GM23338 (cell line): ENCODE measurements at places on chromosomes 7 and 10. TPM values are rescaled to one million over a fixed set of nuclear protein-coding genes. Genes with fewer than 3 reads are reported as not detected.

ATP5F1C gene
- 332 and 339 TPM in 2 replicates for total RNA-seq

GRCh38 chr10:61332581-61332980 lies 120.6 kb downstream of the TMEM26 start:
- no peaks in the 10 kb centered on the region for H3K4me1 ChIP-seq
- peaks cover 12% of the 10 kb centered on the region for H3K36me3 ChIP-seq
- H3K4me3 ChIP-seq: no peak overlapping the region

- DNase-seq: no peak
- H3K27ac ChIP-seq: no peak overlapping the region
- H3K4me1 ChIP-seq: peaks cover 3% of the 10 kb centered on the region; the same call in 1 of the 2 replicates
Observed at GRCh38 chr7:133836666-133837065, 290.5 kb upstream of the LRGUK start.

DNA sequence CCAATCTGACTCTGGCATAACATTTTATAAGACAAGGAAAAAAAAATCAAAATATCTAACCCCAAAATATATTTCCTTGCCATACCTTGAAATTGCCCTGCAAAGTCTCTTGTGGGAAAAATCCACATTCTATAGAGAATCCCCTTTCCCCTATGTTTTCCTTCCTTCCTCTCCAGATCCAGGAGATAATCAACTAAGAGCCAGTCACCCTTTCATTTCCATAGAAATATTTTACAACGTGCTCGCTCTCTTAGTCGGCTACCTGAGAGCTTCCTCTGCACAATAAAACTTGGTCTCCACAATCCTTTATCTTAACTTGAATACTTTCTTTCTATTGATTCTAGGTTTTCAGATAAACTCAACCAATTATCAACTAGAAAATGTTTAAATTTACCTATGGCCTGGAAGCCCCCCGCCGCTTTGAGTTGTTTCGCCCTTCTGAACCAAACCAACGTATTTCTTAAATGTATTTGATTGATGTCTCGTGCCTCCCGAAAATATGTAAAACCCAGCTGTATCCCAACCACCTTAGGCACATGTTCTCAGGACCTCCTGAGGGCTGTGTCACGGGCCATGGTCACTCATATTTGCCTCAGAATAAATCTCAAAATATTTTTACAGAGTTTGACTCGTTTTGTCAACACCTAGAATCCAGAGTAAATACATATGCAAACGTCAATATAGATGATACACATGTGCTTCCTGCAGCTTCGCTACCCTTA lies 869 bp downstream of the PSAP start:
- H3K27ac ChIP-seq: peak overlapping the region; percentile 93
- peaks cover 21% of the 10 kb centered on the region for H3K4me1 ChIP-seq
- no peaks in the 10 kb centered on the region for H3K27me3 ChIP-seq
- H3K4me3 ChIP-seq: peak overlapping the region; percentile 95

- no peaks in the 10 kb centered on the region for H3K36me3 ChIP-seq
- H3K4me3 ChIP-seq: no peak overlapping the region
- no peaks in the 10 kb centered on the region; the same call in 1 of the 2 replicates for H3K27me3 ChIP-seq
- no peak for DNase-seq
Observed at GRCh38 chr7:143351060-143351459, 11.5 kb downstream of the FAM131B start.

DNA sequence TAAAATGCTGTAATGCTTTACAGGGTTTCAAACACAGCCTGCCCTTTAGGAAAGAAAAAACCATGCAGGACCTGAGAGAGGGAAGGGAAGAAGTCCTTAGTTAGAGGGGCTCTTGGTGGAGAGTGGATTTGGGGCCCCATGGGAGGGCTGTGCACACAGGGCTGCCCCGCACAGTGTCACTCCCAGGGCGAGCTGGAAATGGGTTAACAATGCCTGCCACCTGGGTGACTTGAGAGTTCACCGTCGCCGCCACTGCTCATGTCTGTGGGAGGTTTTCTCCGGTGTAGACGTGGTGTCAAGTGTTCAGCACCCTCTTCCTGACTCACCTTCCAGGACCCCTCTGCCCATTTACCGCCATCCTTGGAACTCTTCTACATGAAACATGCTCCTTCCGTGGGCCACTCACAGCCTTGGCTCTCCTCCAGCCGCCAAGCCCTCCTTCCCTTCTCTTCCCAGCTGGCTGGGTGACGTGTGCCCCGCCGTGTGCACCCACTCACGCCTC lies 686.4 kb downstream of the SDK1 start:
- H3K27me3 ChIP-seq: no peaks in the 10 kb centered on the region
- H3K27ac ChIP-seq: no peak overlapping the region
- DNase-seq: no peak

NACAD gene
- 9.9 and 11.2 TPM in 2 replicates for total RNA-seq

- no peaks in the 10 kb centered on the region for H3K36me3 ChIP-seq
- H3K27ac ChIP-seq: no peak overlapping the region
- H3K4me3 ChIP-seq: no peak overlapping the region
- peaks cover 27% of the 10 kb centered on the region for H3K4me1 ChIP-seq
Observed at GRCh38 chr7:55515569-55516279, 56.6 kb downstream of the VOPP1 start.

- no peaks in the 10 kb centered on the region for H3K4me1 ChIP-seq
- H3K27ac ChIP-seq: no peak overlapping the region
- no peaks in the 10 kb centered on the region for H3K36me3 ChIP-seq
Observed at GRCh38 chr10:112343056-112343806, 30.7 kb upstream of the ACSL5 start.

GRCh38 chr7:30280631-30281030 lies 3.8 kb upstream of the ZNRF2 start:
- DNase-seq: no peak
- H3K36me3 ChIP-seq: no peaks in the 10 kb centered on the region
- peaks cover 7% of the 10 kb centered on the region for H3K4me1 ChIP-seq
- H3K27me3 ChIP-seq: no peaks in the 10 kb centered on the region

- H3K4me3 ChIP-seq: no peak overlapping the region
- no peak for DNase-seq
- H3K36me3 ChIP-seq: no peaks in the 10 kb centered on the region
- no peaks in the 10 kb centered on the region for H3K27me3 ChIP-seq
Observed at GRCh38 chr7:19752020-19752419, 21.4 kb downstream of the TMEM196 start.

DNA sequence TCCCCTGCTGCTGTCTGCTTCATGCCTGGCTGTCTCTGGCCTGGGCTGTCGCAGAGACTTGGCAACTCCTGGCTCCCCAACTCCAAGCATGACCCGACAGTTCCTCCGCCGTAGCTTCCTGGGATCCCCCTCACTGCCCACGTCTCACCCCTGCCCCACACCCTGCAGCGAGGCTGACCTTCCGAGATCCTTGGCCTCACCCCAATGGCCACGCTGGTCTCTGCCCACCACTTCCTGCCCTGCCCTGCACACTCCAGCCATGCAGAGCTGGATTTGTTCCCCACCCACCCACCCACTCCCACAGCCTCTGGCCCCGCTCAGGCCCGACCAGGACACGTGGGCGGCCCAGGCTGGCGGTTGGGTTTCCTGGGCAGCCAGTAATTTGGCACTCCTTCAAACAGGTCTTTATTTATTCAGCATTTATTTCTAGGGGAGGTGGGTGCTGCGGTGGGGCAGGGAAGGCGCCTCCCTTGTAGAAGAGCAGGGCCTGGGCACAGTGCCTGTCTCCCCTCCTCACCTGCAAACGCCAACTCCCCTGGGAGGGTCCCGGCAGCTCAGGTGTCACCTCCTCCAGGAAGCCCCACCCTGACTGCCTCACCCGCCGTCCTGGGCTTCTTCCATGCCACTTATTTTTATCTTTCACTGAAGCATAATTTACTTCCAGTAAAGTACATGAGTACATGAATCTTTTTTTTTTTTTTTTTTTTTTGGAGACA lies 25.5 kb downstream of the GTF2IRD1 start:
- H3K4me3 ChIP-seq: no peak overlapping the region
- no peak overlapping the region for H3K27ac ChIP-seq
- no peaks in the 10 kb centered on the region for H3K36me3 ChIP-seq

GRCh38 chr7:85164376-85164775 lies 22.5 kb downstream of the SEMA3D start:
- no peaks in the 10 kb centered on the region for H3K27me3 ChIP-seq
- no peaks in the 10 kb centered on the region for H3K36me3 ChIP-seq
- DNase-seq: no peak
- H3K4me3 ChIP-seq: no peak overlapping the region
- no peaks in the 10 kb centered on the region for H3K4me1 ChIP-seq

GATA3 gene
- total RNA-seq: not detected in 2 replicates

INPP5A gene
- total RNA-seq: 40.6 and 42.5 TPM in 2 replicates

HMX3 gene
- total RNA-seq: 0.23 and 0.35 TPM in 2 replicates

FKBP6 gene
- not detected in 2 replicates for total RNA-seq

DNA sequence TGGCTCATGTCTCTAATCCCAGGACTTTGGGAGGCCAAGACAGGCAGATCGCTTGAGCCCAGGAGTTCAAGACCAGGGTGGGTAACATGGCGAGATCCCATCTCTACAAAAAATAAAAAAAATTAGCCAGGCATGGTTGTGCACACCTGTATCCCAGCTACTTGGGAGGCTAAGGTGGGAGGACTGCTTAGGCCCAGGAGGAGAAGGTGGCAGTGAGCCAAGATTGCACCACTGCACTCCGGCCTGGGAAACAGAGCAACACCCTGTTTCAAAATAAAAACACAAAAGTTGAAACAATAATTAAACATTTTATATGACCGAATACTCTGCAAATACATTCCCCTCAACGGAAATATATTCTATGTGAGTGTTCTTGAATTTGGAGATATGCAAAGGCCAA lies 40.3 kb downstream of the JMJD1C start:
- peaks cover 24% of the 10 kb centered on the region for H3K4me1 ChIP-seq
- H3K27me3 ChIP-seq: no peaks in the 10 kb centered on the region
- H3K36me3 ChIP-seq: no peaks in the 10 kb centered on the region
- H3K27ac ChIP-seq: no peak overlapping the region
- no peak for DNase-seq

GRCh38 chr7:327991-328702 lies 38.2 kb downstream of the FOXL3 start:
- H3K27me3 ChIP-seq: no peaks in the 10 kb centered on the region
- H3K4me3 ChIP-seq: no peak overlapping the region
- no peak overlapping the region for H3K27ac ChIP-seq
- no peaks in the 10 kb centered on the region for H3K36me3 ChIP-seq

DNA sequence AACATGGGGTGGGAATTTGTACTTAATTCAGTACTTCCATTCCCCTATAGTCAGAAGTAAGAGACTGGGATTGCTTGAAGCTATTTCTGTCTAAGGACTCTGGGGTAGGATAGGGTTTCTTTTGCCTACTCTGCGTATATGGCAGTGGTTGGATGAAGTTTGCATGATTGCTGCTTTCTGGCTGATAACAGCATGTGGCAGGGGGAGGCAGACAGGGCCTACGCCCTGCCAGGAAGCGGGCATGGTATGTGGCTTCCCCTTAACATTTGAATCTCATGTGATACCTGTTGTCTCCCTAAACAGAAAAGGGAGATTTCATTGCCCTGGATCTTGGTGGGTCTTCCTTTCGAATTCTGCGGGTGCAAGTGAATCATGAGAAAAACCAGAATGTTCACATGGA lies 57.1 kb downstream of the TACR2 start:
- H3K27ac ChIP-seq: no peak overlapping the region; the same call in 1 of the 2 replicates
- DNase-seq: no peak
- H3K27me3 ChIP-seq: no peaks in the 10 kb centered on the region
- peaks cover 25% of the 10 kb centered on the region for H3K4me1 ChIP-seq

PBLD gene
- total RNA-seq: 0.90 and 1.2 TPM in 2 replicates

GRCh38 chr7:140479739-140480084 lies 407 bp upstream of the MKRN1 start:
- H3K4me3 ChIP-seq: peak overlapping the region; percentile 95
- no peak for DNase-seq
- H3K27ac ChIP-seq: peak overlapping the region; percentile 98
- H3K36me3 ChIP-seq: no peaks in the 10 kb centered on the region

- H3K27me3 ChIP-seq: no peaks in the 10 kb centered on the region
- H3K27ac ChIP-seq: no peak overlapping the region
- peaks cover 21% of the 10 kb centered on the region for H3K4me1 ChIP-seq
- no peaks in the 10 kb centered on the region for H3K36me3 ChIP-seq
Observed at GRCh38 chr7:115409682-115410433, 488.0 kb downstream of the MDFIC start.

NPM3 gene
- total RNA-seq: 258 and 345 TPM in 2 replicates

GRCh38 chr7:134121632-134122139 lies 5.5 kb upstream of the LRGUK start:
- H3K4me3 ChIP-seq: no peak overlapping the region
- no peaks in the 10 kb centered on the region for H3K36me3 ChIP-seq
- no peaks in the 10 kb centered on the region for H3K27me3 ChIP-seq
- peaks cover 16% of the 10 kb centered on the region for H3K4me1 ChIP-seq
- H3K27ac ChIP-seq: no peak overlapping the region
- no peak for DNase-seq

DNA sequence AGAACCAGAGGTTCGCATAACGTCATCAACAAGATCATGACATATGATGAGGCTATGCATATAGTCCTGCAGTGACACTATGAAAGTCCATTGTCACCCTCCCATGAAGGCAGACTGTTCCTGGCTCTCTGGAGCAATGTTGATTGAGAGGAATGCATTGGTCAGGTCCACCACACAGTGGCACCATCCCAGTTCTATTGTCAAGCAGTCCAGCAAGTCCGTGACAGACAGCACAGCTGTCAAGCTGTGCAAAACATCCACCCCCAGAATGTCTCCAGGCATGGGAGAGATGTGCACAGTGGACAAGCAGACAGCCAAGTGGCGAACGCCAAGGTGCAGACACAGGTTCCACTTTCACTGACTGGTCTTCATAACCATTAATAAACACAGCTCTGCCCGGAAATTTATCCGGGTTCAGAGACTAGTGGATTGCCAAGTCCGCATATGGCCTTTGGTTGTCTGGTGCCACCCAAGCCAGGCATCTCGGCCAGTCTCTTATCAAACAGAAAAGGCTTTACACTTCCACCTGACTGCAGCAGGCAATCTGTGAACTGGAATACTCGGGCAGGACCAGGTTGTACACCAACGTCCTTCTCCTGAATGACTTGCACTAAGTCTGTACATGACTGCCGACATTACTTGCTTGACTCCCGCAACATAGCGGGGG lies 7.2 kb downstream of the RNF133 start:
- no peak overlapping the region for H3K4me3 ChIP-seq
- H3K27ac ChIP-seq: no peak overlapping the region
- H3K27me3 ChIP-seq: no peaks in the 10 kb centered on the region
- DNase-seq: no peak
